ENCODE measurements at places on chromosomes 1 and 21. TPM values are rescaled to one million over a fixed set of nuclear protein-coding genes. Genes with fewer than 3 reads are reported as not detected.

GRCh38 chr1:230794431-230794830, 47.2 kb downstream of the CAPN9 start:
- no peak for DNase-seq

DNA sequence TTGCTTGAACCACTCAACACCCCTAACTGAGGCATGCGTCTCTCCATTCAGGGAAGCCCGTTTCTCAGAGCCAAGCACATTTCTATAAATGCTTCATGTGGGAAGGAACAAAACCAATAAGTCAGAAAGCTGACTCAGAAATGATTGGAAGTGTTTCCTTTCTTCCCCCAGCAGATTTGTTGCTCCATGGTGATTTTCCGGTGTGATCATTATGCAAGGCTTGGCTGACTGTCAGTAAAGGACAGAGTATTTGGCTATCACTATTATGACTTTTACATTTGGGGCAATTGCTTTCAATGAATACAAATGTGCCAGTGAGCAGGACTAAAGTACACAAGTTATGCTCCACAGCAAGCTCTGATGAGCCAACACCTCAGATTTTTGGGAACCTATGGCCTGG, 53.3 kb upstream of the ZC3H11B start:
- no peak for DNase-seq

DNA sequence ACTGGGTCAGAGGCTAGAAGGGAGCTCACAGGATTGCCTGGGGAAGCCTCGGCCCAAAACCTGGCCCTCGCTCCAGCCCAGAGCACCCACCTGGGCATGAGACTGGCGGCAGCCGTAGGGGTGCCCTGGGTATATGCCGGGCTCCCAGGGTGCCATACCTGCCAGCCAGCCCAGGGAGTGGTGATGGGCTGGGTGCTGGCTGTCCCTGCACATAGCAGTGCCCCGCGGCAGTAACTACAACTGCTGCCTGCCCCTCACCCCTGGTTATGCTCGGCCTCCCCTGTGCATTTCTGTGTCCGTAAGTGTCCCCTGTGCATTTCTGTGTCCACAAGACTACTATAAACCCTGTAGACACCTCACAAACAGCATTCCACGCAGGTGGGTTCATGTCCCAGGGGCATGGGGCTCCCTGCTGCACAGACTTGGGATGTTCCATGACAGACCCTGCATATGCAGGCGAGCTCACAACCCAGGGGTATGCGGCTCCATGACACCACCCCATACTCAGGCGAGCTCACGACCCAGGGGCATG, 5.8 kb upstream of the SPATC1L start:
- no peak for DNase-seq

KCNE2 gene
- not detected for total RNA-seq

BMP8A gene
- not detected for total RNA-seq

MYBPH gene
- total RNA-seq = not detected
